ENCODE measurements at places on chromosomes 6 and 20.

DNA sequence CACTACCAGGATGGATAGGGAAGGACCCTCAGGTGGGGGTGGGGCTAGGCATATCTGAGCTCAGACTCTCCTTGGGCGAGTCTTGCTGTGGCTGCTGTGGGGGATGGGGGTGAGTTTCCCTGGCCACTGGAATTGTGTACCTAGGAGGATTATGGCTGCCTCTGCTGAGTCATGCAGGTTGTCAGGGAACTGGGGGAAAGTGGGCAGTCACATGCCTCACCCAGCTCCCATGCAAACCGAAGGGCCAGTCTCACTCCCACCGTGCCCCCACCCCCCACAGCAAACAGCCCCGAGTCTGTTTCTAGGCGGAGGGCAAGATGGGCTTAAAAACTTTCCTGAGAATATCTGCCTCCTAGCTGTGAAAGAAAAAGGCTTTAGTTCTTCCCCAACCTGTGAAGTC is 210.3 kb upstream of the FERMT1 start:
- no peak for DNase-seq

GRCh38 chr6:24060982-24061754 is 64.8 kb upstream of the NRSN1 start:
- DNase-seq, result no peak

GRCh38 chr6:163883984-163884383 is 469.5 kb downstream of the QKI start:
- no peak for DNase-seq

DNA sequence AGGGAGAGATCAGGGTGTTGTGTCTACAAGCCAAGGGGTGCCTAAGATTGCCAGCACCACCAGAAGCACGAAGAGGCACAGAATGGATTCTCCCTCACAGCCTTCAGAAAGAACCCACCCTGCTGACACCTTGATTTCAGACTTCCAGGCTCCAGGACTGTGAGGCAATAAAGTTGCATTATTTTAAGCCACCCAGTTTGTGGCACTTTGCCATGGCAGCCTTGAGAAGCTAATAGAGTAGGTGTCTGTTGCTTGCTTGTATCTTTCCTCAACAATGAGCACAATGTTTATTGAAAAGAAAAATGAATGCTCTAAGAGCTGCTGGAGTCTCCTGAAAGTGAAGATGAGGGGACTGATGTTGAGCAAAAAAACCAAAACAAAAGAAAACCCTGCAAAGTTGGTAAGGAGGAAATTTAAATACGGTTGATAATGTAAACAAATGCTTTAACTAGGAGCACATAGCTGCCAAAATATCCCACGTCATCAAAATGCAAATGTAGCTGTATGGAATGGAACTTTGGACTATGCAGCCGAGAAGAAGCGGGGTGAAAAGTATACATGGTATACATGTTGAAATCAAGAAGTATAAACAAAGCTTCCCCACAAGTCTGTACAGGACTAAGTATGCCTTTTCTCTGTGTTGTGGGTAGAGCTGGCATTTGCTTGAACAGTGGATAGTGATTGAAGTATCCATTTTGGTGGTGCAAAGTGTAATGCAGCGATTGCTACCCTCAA is 8.0 kb downstream of the IL20RA start:
- DNase-seq, result no peak

DNA sequence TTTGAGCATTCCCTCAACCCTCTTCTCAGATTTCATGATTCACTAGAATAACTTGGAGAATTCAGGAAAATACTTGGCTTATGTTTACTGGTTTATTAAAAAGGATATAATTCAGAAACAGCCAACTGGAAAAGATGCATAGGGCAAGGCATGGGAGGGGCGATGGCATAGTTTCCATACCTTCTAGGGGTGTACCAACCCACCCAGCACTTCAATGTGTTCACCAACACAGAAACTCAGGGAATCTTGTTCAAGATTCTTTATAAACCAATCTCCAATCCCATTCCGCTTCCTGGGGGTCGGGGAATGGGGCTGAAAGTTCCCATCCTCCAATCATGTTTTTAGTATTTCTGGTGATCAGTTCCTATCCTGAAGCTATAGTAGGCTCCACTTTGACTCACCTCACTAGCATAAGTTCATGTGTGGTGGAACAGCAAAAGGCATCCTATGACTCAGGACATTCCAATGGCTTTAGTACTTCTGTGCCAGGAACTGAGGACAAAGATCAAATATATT is 164.4 kb downstream of the SIM1 start:
- DNase-seq, result no peak

- no peak for DNase-seq
These were observed 151.4 kb downstream of the INSM1 start for GRCh38 chr20:20519269-20519668.

GRCh38 chr6:118641042-118641441 is 10.3 kb downstream of the CEP85L start:
- DNase-seq, result no peak

DNA sequence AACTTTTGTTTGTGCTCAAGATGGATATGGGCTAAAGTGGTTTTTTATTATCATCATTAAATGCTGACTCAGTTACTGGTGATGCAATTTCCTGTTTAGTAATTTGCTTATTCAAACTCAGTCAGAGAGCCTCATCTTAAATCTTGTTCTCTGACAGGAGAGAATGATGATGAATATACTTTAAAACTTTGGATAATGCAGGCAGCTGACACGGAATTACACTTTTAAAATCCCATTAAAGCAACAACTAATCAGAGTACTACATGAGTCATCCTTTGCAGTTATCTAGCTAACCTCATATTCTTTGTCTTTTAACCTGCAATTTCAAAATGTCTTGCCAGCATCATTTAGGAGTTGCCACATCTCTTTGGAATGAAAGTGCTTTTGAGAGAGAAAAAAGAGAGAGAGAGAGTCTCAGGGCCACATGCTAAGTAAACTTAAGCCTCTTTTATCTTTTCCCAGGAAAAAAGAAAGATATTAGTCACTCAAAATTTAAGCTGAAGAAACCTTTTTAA is 9.2 kb upstream of the C6orf141 start:
- DNase-seq, result peak; percentile 48

- no peak for DNase-seq
These were observed 5.3 kb upstream of the FOXC1 start for GRCh38 chr6:1604158-1605003.

- DNase-seq, result no peak
These were observed 20.6 kb upstream of the SIRPA start for GRCh38 chr20:1874450-1875182.

GRCh38 chr6:163416557-163417253 is 2.2 kb downstream of the QKI start:
- no peak for DNase-seq

- no peak for DNase-seq
These were observed 671.4 kb downstream of the RFPL4B start for GRCh38 chr6:113018351-113019151.

- peak; percentile 66 for DNase-seq
These were observed at the start of gene DIDO1 for GRCh38 chr20:62926229-62927127. DIDO1 (minus strand) TSS chr20:62926505.

DNA sequence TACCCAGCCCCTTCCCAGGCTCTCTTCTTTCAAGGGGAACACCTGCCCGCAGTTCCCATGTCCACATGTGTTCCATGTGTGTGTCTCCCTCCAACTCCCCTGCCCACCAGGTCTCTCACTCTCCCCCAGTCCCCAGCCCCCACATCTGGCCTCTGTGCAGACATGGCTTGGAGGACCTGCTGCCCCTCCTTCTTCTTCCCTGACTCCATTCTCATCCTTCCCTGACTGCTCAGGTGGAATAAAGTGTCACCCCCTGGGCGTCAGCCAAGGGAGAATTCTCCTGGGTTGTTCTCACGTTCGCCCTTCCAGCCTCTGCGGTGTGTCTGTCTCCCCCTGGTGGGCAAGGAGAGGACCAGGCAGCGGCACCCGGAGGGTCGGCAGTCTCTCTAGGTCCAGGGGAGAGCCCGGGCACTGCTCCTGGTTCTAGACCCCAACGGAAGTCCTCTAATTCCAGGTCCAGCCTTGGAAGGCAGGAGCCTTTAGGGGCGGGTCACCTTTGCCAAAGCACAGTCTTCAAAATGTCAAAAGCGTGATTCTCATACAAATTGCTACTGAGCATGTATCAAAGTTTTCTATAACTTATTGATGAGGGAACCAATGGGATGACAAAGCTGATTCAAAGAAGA is 50.5 kb downstream of the EBF4 start:
- peak; percentile 36 for DNase-seq

- no peak for DNase-seq
These were observed 8.7 kb upstream of the RBM38 start for GRCh38 chr20:57382516-57382915.

GRCh38 chr6:124882579-124883393 is 79.5 kb upstream of the RNF217 start:
- DNase-seq, result no peak

DNA sequence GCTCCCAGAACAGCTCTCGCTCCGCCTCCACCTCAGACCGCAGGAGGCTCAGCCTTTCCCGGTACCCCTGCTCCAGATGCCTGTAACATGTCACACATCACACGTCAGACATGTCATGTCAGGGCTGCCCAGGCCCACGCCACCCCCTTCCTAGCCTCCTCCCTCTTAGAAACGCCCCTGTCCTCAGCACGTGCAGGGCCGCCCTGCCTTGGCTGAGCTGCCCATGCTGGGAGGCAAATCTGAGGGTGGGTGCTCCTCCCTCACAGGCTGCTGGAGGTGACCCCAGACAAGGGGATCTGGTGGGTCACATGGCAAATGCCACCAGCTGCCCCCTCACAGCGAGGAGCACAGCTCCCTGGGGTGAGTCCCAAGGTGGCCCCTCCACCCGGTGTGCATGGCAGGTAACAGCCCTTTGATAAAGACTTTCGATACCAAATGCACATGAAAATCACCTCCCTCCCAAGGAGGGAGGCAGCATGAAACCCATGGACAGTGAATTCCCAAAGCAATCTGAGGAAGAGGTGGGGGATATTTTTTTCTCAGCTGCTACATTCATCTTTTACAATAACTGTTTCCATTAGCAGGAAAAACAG is 84.1 kb downstream of the GINS1 start:
- DNase-seq, result no peak

- DNase-seq, result no peak
These were observed 2.9 kb downstream of the SLC2A4RG start for GRCh38 chr20:63742381-63743024.

- DNase-seq, result no peak
These were observed 323.3 kb upstream of the NT5E start for GRCh38 chr6:85126485-85127167.

GRCh38 chr6:19231878-19232561 is 605.1 kb upstream of the ID4 start:
- DNase-seq, result peak; percentile 29

DNA sequence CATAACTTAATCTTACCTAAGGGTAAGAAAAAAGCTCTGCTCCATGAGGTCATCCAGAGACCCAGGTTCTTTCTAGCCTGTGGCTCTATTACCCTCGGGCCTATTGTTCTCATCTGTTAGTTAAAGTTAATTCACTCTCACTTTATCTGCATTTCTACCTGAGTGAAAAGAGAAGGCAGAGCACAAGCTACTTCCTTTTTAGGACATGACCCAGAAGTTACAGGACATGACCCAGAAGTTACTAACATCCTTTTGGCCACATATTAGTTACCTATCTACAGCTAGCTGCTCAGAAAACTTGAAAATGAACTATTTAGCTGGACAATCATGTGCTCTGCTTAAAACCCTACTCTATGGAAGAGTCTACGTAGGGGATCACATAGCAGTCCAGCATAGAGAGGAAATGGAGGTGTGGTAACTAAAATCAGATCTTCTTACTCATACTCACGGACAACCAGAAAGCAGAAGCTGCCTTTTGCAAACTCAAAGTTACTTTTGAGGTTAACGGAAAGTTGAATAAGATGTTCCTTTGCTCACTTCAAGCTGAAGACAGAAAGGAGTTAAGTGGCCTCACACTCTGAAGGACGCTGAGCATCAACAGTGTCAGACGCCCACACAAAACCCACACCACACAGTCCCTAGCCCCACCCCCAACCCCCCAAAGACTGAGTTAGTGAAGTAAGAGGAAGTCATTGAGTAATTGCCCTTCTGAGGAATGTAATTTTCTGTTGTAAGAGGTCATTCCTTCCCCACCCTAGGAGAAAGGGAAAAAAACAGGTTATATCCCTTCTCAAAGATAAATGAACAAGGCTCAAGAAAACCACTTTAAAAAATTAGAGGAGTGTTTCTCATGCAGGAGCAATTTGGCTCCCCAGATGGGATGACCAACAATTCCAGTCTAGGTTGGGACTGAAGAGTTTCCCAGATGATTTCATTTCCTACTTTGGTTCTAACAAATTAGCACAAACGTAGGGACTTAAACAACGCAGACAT is 45.9 kb upstream of the TAB2 start:
- no peak for DNase-seq

- no peak for DNase-seq
These were observed 5.3 kb downstream of the PGC start for GRCh38 chr6:41741625-41742490.

- no peak for DNase-seq
These were observed 53.2 kb downstream of the MRAP2 start for GRCh38 chr6:84086545-84087429.

- DNase-seq, result no peak
These were observed 44.1 kb downstream of the NHSL1 start for GRCh38 chr6:138454981-138455706.

DNA sequence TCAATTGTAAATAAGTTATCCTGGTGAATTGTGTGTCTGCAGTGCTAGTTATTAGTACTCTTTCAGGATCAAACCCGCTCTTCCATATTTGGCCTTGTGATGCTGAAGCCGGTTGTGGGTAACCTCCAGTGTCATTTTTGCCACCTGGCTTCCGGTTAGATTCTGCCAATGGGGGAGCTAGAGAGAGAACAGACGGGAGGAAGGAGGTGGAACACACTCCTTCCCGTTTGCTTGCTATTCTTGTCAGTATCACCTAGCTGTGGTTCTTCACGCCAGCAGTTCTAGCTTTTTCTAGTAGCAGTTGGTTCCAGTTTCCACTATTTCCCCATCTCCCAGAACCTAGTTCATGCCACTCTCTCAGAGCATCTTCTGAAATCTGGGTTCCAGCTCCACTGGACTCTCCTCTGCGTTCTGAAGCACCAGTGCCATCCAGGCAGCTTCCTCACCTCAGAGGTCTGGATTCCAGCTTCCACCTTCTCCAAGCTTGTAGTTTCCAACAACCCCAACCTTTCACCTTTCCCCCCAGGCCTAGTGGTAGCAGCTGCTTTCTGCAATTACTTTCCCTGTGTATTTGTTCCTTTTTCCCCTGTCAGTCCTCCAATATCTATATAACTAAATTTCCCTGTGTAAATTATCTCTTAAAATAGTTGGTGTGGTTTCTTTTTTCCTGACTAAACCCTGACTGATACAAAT is 46.9 kb upstream of the LOC128125822 start:
- DNase-seq, result no peak

GRCh38 chr6:158021814-158022748 is 40.4 kb downstream of the SYNJ2 start:
- no peak for DNase-seq

DNA sequence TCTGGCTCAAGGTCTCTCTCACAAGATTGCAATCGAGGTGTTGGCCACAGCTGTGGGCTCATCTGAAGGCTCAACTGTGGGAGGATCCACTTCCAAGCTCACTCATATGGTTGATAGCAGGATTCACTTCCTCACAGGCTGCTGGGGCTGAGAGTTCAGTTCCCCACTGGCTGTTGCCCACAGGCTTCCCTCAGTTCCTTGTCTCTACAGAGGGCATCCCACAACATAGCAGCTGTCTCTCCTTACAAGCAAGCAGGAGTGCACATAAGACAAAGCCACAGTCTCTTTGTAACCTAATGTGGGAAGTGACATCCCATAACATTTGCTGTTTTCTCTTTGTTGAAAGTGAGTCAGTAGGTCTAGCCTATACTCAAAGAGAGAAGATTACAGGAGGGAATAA is 14.0 kb downstream of the SPATS1 start:
- no peak for DNase-seq

- DNase-seq, result peak; percentile 78
These were observed 28.9 kb downstream of the TREM1 start for GRCh38 chr6:41257369-41258195.

- no peak for DNase-seq
These were observed 108.8 kb upstream of the PMEPA1 start for GRCh38 chr20:57818418-57819181.

Data from DMS153 (cell line).